A549 (cell line): ENCODE measurements at places on chromosomes 11 and 22.

DNA sequence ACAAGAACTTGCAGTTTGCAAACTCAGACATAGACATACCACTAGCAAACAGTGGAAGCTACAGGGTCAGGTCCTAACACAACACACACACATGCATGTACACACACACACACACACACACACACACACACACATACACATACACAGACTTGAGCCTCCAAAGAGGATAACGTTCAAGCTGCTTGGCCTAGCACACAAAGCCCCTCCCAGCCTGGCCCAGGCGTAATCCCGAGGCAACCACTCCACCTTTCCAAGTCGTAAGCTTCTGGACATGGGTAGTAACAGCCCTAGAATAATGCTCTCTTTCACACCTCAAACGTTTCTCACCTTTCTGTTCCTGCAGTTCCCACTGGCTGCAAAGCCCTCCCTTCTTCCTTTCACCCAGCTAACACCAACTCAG lies 88.6 kb downstream of the LARGE1 start:
- DNase-seq = no peak

GRCh38 chr22:19271856-19272535 lies 19.5 kb downstream of the CLTCL1 start:
- DNase-seq = peak; percentile 26

- DNase-seq = no peak
Observed at GRCh38 chr11:69337211-69337721, 43.3 kb downstream of the MYEOV start.

DNA sequence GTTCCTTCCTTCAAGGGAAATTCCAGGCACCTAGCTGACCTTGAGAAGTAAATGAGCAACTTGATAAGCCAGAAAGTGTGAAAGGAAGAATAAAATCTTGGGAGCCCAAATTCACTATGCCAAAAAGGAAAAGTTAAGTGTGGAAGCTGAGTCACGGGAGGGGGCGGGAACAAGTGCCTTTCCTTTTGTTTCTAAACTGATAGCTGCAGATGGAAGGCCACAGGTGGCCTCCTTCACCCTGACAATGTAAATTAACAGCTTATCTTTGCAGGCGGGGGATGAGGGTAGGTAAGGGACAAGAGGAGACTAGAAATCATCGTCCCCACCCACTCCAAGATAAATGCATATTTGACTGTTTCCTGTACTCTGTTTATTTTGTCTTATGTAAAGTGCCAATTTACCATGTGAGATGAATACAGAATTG lies 36.4 kb upstream of the TREH start:
- no peak for DNase-seq

- DNase-seq = peak; percentile 58
Observed at GRCh38 chr22:33539902-33540751, 380.1 kb downstream of the LARGE1 start.

GRCh38 chr11:30333405-30333804 lies 10.5 kb downstream of the ARL14EP start:
- peak; percentile 31 for DNase-seq

DNA sequence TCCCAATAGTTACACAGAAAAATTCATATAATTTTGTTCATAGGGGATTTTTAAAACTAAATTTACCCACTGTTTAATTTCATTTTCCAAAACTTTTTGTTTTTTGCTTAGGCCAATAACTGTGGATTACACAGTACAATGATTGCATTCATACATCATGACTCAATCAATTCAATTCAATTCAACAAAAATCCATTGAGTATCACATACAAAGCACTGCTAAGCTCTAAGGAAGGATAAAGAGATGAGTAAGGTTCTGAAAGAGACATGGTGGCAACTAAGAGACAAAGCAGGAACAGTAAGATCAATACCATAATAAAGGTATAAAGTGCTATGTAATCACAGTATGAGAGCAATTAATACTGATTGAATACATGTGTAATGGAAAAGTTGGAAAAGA lies 9.4 kb upstream of the LAYN start:
- DNase-seq = no peak

DNA sequence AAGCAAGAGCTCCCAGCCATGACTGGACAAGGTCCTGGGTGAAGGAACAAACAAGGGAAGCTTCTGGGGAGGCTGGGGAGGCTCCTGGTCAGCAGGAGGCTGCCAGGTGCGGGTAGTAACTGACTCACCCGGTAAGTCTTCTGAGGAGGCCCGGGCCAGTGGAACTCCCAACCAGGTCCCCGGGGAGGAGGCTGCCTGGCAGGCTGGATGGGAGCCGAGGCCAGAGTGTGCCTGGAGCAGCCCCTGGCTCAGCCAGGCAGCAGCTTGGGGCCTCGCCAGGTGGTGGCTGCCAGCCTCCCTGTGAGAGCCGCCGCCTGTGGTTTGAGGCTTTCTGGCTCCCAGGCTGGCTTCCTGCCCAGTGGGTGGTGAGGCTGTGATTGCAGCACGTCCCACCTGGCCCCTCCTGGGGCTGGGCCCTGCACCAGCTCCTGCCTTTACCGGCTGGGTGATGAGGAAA lies 46.2 kb downstream of the IGF2 start:
- no peak for DNase-seq

- no peak for DNase-seq
Observed at GRCh38 chr11:36389811-36390210, 93.7 kb downstream of the PRR5L start.

DNA sequence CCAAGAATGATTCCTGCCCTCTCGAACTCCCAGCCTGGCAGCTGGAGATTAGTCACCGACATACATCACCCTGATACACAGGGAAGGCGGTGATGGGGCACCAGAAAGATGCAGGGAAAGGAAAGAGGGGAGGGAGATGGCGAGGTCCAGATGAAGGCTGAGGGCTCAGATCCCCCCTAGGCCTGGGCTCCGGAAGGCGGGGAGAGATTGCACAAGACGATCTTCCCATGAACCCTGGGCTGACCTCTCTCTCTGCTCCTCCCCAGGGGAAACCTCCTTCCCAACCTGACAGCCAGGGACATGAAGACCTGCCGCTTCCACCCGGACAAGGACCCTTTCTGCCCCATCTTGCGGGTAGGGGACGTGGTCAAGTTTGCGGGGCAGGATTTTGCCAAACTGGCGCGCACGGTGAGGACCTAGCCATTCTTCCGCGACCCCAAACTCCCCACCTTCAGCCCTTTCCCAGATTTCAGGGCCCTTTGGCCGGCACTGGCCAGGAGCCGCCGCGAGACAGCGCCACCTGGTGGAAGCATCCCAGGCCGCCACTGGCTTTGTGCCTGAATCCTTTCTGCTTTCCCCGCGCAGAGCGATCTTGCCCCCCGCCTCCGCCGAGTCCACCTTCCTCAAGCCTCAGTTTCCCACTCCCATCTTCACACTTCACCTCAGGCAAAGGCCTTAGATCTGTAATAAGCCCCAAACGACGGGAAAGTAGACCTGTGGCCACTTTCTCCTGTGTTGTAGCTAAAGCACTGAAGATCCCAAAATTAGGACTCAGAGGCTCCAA lies 11.5 kb downstream of the P2RX3 start:
- peak; percentile 62 for DNase-seq

GRCh38 chr11:12091956-12092558 lies 18.3 kb upstream of the MICAL2 start:
- DNase-seq = no peak

GRCh38 chr11:117644403-117645155 lies 152.4 kb downstream of the DSCAML1 start:
- no peak for DNase-seq

DNA sequence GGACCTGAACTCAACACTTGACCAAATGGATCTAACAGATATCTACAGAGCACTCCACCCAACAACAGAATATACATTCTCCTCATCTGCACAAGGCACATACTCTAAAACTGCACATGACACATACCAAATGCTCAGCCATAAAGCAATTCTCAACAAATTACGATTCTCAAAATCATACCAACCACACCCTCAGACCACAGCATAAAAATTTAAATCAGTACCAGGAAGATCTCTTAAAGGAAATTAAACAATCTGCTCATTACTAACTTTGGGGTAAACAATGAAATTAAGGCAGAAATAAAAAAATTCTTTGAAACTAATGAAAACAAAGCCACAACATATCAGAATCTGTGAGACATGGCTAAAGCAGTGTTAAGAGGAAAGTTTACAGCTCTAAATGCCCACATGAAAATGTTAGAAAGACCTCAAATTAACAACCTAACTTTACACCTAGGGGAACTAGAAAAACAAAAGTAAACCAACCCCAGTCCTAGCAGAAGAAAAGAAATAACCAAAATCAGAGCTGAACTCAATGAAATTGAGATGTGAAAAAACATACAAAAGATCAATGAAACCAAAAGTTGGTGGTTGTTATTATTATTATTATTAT lies 37.2 kb downstream of the TMEM123 start:
- no peak for DNase-seq

- no peak for DNase-seq
Observed at GRCh38 chr11:116888884-116889549, 51.6 kb upstream of the APOA1 start.

DNA sequence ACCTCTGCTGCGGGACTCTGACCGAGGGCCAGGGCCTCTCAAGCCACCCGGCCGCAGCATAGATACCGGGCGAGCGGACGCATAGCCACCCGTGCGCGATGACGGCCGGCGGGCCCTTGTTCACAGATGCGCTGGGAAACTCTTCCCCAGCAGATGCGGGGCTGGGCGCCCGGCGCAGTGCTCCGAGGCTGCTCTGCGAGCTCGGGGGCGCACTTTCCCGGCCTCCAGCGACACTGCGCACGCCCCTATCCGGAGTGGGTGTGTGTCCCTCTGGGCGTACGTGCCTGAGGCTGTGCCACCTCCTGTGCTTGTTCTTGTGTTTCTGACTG lies 104.7 kb upstream of the E2F8 start:
- no peak for DNase-seq

DNA sequence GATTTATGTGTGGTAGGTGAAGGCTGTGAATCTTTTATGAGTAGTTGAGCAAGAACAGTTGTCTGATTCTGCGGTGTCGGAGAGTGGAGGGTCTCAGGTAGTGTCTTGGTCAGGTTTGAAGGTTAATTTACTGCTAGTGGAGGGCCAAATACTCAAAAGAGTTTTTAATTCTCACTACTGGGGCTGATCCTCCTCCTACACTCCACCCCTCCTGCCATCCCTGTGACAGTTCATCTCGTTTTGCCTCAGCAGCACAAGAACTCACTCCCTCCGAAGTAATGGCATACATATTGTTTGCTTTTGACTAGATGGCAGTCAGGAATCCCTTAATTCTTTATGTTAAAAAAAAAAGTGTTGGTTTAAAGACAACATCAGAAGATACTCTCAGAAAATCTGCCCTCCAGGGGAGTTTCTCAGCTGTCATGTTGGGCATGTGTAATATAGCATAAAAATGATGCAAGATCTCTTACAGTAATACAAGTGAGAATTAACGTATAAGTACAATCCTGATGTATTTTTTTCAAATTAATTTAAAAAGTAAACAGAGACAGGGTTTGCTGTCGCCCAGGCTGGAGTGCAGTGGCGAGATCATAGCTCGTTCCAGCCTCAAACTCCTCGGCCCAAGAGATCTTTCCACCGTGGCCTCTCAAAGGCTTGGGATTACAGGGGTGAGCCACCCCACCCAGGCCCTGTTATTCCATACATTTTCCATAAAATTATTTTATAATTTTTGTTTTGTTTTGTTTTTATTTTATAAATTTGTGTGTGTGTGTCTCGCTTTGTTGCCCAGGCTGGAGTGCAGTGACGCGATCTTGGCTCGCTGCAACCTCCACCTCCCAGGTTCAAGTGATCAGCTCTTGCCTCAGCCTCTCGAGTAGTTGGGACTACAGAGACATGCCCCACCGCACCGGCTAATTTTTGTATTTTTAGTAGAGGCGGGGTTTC lies 1.3 kb downstream of the FAR1 start:
- no peak for DNase-seq

GRCh38 chr11:69540118-69541000 lies 58.9 kb downstream of the LINC01488 start:
- DNase-seq = no peak
